ENCODE measurements at places on chromosomes 6 and 20. TPM values are rescaled to one million over a fixed set of nuclear protein-coding genes. Genes with fewer than 3 reads are reported as not detected.
A peak's percentile ranks its signal among the peaks of the same experiment; 100 is the strongest.

Gene HLA-DOA
- total RNA-seq: 0.56 TPM

GRCh38 chr6:7505189-7505699, 36.2 kb upstream of the DSP start:
- peak; percentile 45 for ATAC-seq

DNA sequence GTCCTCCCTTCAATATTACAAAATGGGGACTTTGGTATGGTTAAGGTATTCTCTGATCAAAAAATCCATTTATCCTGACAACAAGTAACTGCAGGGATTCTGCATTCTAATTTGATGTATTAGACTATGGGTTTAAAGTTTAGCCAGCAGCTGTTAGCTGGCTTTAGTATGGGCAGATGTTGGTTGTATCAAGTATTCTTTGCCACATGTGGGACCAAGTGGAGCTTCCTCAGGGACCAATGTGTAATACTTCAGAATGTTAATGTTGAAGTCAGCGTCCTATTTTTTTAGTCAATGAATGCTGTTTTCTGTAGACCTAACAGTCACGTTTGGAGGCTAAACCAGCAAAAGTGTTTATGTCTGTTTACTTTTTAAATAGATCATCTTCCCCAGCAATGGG, 41.4 kb downstream of the MOXD1 start:
- ATAC-seq: no peak

Gene RNF182
- not detected for total RNA-seq

DNA sequence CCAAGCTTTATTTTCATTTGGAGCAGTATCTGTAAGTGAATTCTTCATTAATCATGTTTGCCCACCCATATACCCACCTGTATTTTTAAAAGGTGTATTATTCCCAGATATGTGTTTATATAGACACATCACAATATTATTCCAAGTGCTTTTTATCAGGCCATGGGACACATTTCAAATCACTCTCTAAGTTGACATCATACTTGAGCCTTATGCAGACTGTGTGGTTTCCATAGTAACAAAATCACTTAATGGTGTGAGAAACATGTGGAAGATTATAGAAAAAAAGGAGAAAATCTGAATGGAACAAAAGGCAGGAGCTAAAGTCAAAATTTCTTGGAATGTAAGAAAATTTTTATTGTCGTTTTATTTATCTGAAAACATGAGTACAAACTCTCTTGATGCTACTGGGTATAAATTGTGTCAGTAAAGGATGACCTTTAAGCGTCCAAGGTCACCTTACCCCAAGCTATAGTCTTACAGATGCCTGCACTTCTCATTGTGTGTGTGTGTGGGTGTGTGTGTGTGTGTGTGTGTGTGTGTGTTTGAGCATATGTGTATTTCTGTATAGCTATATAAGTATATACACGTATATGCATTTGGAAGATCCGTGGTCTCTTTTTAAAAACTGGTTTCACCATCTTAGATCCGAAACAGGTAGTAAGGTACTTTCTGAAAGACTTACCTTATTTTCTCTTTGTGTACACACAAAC, 79.8 kb upstream of the CCN6 start:
- no peak for ATAC-seq

GRCh38 chr6:80438772-80439171, 332.3 kb downstream of the BCKDHB start:
- ATAC-seq: no peak

Gene LPA
- total RNA-seq: not detected

DNA sequence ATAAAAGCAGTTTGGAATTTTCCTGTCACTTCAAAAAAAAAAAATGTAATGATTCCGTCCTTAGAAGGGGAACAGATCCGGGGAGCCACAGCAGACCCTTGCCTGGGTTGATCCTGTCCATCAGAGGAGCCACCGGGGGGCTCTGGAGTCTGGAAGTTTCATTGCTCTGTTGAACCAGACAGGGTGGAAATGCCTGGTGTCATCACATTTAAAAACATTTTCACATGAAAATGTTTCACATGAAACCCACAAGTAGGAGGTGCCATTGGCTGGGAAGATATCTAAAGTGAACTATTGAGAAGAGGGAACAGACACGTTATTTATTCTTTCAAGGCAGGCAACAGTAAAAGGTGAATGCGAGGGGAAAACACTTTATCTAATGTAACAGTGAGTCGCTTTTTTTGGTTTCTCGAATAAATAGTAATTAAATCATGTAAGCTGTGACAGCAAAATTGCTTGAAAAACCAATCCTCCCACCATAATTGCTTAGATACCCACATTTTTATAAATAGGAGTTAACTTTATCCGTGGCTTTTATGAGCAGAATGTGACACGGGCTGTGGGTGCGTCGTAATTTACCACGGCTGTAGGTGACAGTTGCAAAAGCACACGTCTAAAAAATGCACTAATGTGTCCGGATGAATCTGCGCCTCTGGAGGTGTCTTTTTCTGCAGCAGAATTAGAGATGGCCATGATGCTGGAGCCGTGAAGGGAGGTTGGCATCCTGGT, 323.4 kb downstream of the TAF4 start:
- ATAC-seq: no peak

Gene OOEP
- 1.0 TPM for total RNA-seq

Gene TCP11
- total RNA-seq: not detected

GRCh38 chr20:5770231-5770986, 20.2 kb downstream of the SHLD1 start:
- no peak for ATAC-seq

DNA sequence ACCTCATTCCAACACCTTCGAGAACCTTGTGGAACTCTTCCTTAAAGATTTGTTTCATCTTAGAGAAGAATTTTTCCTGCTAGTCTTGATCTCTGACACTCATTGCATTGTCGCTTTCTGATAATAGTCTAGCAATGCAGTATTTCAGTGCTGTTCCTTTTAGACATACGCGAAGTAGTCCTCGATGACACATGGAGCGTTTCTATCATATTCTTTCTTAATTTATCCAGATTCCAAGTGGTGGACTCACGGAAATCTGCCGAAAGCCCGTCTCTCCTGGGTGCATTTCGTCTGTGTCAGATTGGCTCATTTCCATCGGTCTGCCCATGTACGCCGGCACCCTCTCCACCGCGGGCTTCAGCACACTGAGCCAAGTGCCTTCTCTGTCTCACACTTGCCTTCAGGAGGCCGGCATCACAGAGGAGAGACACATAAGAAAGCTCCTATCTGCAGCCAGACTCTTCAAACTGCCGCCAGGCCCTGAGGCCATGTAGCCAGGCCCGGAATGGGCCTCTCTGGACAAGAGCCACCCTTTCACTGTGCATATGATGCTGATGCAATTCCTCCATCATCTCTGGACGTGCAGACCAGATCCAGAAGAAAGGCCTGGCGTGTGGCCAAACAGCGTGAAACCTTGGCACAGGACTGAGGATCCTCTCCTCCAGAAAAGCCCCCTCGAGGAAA, 198.6 kb upstream of the UST start:
- ATAC-seq: no peak

DNA sequence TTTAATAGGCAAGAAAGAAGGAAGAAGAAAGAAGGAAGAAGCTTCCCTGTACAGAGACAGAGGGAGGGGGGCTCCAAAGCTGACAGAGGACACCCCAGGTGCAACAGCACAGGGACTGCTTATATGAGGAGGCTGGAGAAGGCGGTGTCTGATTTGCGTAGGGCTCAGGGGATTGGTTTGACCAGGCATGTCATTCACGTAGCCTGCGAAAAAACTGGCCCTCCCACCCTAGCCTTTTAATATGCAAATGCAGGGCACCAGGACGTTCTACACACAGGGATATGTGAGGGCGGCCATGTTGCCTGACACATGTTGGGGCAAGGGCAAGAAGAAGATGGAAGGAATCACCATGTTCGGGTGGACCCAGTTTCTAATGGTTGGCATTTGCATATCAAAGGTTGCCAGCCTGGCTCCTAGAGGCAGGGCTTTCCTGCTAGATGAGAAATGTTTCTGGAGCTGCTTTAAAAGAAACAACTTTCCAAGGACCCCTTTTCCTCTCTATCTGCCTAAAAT, 305.4 kb upstream of the CDYL start:
- ATAC-seq: no peak

Gene POPDC3
- total RNA-seq: 0.24 TPM

Gene FNDC11
- not detected for total RNA-seq

Gene GINM1
- 14.1 TPM for total RNA-seq
